ENCODE measurements at places on chromosomes 2 and 18.

DNA sequence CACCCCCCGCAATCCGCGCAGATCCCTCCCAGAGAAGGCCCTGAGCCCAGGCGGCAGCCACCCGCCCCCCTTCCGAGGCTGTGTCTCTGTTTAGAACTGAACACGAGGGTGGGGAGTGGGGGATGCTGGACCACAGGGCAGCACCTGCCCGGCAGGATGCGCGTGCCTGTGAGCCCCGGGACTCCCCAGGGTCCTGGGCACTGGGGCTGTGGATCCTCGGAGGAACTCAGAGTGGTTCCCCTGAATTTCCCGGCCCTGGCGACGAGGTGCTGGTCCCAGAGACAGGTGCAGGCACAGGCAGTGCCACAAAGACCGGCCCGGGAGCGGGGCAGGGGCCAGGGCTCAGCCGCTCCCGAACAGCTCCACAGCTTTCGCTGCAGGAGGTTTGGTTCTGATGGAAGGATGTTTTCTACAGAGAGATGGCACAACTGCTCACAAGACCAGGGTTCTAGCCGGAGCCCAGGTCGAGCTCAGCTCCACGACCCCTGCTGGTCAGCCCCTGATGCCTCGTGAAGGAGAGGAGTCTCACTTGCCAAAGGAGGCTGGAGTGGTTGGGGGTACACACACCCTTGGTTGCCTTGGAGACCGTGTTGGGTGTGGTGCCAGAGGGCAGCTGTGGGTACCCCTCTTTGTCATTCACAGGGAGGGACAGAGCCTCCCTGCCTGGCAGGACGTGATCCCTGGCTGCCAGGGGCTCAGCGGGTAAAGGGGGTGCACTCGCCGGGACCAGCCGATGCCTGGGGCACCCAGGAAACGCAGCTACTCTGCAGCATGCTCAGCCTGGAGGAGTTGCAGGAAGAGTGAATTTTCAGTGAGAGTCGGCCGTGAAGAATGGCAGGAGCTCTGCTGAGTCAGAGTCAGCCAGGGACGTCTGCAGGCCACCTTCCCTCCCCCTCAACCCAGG, 4.4 kb upstream of the NEU4 start:
- DNase-seq = no peak

DNA sequence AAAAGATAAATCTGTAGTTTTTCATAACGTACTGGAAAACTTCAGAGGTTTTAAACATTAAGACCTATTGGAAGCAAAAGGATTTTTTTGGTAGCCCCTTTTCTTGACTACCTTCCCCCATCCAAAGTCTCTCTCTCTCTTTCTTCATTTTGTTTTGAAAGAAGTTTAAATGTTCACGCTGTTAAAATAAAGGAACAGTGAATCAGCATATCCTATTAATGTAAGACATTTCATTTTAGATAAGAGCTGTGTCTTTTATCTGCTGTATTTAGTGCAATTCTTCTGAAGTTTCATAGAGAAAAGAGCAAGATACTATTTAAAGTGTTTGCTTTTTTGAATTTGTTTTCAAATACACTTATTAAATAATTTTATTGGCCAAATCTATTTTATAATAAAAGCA, 205.5 kb upstream of the POU3F3 start:
- DNase-seq = no peak

GRCh38 chr2:123597988-123598387, 427.1 kb upstream of the CNTNAP5 start:
- DNase-seq = no peak

- peak; percentile 12 for DNase-seq
Measured at GRCh38 chr2:32484937-32485336, 128.1 kb downstream of the BIRC6 start.

DNA sequence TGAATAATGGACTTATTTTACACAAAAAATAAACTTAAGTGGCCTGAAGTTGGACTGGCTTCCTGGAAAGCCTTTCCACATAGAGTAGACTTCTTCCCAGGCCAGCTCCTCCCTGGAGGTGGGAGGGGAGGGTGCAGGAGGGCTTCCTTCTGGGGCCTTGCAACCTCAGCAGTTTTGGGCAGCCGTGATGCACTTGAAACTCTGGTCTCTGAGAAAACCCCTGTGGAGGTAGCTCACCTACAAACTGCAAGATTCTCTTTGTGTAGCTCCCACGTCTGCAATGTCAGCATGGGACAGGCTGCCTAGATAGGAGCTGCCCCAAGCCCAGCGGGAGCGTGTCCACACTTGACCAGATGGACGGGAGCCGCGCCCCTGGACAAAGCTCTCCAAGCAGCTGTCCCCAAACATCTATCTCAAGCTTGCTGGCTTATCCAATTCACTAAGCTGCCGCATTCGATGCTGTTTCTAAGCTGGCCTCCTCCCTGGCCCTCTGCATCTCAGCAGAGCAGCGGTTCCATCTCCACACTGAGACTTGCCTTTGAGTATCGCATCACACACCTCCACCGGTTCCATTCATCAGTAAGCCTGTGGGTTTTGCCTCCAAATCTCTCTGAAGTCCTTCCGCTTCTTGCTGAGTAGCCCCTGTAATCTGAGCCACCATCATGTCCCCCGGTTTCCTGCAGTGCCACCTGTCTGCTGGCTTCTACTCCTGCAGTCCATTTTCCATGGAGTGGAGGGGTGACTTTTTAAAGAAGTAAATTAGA, 1.6 kb upstream of the LPIN1 start:
- DNase-seq = no peak

DNA sequence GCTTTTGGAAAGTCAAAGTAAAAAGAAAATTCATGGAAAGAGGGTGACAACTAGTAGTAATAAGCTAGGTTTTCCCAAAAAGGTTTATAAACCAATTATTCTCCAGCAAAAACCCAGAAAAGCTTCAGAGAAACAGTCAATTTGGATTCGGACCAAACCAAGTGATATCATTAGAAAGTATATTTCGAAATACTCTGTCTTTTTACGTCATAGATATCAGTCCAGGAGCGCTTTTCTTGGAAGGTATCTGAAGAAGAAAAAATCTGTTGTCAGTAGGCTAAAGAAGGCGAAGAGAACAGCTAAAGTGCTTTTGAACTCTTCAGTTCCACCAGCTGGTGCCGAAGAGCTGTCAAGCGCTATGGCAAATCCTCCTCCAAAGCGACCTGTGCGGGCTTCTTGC, 36.6 kb downstream of the ZDBF2 start:
- no peak for DNase-seq

- DNase-seq = no peak
Measured at GRCh38 chr18:13317801-13318200, 99.2 kb downstream of the LDLRAD4 start.

- DNase-seq = no peak
Measured at GRCh38 chr2:31129375-31130171, 8.7 kb downstream of the GALNT14 start.

- peak; percentile 99 for DNase-seq
Measured at GRCh38 chr2:96531872-96532505, 4.6 kb upstream of the ARID5A start.

DNA sequence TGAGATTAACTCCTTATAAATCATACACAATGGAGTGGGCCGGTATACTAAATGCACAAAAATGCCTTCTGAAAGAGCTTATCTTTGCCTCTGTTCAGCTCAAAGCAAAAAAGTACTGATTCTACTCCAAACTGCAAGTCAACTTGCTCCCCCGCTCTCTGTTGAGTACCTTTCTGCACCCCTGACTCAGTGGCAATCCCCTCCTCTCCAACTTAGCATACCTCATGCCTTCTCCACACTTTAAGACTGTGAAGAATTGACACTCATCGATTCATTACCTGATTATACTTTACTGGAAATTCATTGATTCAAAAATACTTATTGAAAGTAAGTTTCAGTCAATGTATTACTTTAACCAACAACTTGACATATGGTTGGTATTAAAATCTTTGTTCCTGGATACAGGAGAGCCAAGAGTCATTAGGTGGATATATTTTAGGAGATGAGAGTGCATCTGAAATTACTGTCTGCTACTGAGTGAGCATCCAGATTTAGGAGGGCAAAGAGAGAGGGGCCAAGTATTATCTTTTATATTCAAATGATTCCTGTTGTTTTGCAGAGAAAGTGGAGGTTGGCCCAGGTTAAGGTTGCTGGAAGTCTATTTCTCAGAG, 187.7 kb downstream of the ICOS start:
- no peak for DNase-seq

- no peak for DNase-seq
Measured at GRCh38 chr18:77967071-77967470, 717.4 kb downstream of the GALR1 start.

- DNase-seq = no peak
Measured at GRCh38 chr2:45734952-45735351, 83.5 kb downstream of the PRKCE start.

DNA sequence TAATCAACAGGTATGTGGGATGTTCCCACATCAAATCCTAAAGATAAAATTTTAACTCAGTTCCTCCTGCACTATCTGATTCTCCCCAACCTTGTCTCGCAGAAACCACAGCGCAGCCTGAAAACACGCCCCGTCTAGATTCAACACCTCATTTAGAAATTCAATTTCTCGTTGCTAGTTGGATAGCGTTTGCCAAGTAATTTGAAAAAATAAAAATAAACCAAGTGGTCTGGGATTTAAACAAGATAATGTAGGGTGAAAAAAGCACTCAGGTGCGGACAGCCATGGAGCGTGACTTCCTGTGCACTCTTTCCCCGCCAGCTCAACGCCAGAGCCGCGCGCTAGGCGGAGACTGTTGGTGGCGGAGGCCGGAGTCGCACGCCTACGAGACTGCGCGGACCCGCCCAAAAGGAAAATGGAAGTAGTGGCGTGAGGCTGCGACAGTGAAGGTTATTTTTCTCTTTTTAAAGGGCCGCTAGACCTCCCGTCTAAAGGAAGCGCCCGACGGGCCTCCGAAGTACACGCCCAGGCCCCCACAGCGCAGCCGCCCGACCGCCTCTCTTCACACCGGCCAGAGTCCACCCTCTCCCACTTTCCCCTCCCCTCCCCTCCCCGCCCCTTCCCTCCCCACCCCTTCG, 615 bp upstream of the CCNT2 start:
- DNase-seq = no peak

- no peak for DNase-seq
Measured at GRCh38 chr2:235234736-235235135, 259.1 kb upstream of the AGAP1 start.

Data from LoVo (cell line).